ENCODE measurements at places on chromosomes 5 and 9. TPM values are rescaled to one million over a fixed set of nuclear protein-coding genes. Genes with fewer than 3 reads are reported as not detected.

Gene DIRAS2
- total RNA-seq: not detected

Gene GABRA6
- not detected for total RNA-seq

Gene CD274
- 4.6 TPM for total RNA-seq

Gene HDHD3
- 7.4 TPM for total RNA-seq

Gene LRRC19
- total RNA-seq: not detected

DNA sequence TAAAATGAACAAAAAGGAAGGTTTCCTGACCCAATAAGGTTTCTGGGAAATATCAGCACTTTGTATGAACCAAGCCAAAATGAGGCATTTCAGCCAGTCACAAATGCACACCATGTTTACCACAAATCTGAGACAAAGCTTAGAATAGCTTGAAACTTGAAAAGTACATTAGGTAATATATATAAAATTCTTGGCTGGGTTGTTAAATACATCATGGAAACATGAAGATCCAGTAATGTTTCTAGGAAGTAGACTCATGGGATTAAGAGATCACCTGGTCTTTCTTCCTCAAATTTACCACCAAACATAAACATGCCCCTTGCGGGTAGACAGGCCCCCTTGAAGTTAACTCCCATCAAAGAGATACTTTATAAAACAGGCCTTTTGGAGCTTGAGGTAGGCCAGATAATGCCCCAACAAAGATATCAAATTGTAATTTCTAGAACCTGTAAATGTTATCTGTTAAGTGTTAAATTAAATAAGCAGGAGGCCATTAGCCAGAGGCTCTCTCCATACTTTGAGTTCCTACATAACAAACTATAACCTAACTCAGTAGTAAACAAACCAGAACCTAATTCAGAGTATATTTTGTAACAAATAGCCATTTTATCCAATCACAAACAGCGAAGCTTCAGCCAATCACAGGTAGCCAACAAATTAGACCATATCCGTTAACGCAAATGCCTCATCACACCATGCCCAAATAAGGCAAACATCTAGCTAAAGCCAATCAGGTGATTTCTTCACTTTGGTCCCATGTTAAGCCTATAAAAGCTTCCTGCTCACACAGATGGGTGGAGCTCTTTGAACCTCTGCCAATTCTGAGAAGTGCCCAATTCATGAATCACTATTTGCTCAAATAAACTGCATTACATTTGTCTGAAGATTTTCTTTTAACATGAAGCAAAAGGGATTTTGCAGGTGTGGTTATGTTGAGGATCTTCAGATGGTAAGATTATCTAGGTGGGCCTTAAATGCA is 127.9 kb upstream of the TARS1 start:
- DNase-seq: no peak

DNA sequence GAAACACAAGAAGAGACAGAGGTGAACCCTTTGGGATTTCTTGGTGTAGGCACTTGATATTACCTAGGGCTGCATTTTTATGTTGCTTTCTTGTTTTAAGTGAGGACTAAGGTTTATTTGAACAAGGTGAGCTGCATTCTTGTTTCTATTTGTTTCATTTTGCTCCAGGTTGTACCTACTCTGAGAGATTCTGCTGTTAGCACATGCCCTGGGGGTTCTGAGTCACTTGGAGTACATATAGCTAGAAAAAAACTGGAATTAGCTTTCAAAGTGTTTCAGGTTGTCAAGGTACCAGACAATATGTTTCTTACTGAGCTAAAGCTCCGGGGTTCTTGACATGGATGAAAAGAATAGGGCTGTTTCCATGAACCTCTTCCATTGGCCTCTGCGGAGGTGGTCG is 299.4 kb downstream of the ICE1 start:
- no peak for DNase-seq

GRCh38 chr9:126546036-126546435 is 67.7 kb upstream of the LMX1B start:
- DNase-seq: no peak

- DNase-seq: no peak
Observed at GRCh38 chr5:58543723-58544122, 39.2 kb upstream of the RAB3C start.

GRCh38 chr9:85224301-85224700 is 517.5 kb downstream of the AGTPBP1 start:
- DNase-seq: no peak

DNA sequence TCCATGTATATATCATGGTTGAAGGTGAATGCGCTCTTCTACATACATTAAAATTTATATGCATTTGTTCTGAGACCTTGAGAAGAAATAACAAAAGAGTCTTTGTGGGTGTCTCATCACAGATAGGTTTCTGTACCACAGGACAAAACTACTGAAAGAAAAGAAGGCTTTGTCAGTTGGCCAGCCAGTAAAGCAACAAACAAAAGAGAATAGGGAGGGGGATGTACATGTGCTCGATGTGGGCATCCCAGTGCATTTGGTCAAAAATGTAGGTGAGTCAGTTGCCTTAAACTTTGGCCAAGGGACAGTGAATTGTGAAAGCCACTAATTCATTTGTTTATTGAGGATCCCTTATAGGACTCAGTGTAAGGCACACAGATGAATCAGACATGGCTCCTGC is 13.3 kb downstream of the RBM18 start:
- DNase-seq: no peak

DNA sequence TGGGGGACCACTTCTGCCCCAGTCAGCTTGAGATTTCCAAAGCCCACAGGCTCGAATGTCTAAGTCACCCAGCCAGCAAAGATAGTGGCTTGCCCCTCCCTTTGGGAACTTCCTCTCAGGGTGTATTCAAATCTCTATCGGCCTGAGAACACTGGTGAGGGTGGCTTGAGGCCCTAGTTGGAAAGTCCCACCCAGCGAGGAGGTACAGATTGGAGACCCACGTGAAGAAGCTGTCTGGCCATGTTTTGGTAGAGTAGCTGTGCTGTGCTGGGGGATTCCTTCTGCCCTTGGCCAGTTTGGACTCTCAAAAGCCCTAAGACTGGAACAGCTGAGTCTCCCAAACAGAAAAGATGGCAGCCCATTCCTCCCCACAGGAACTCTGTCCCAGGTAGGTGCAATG is 172.7 kb upstream of the RIOK2 start:
- DNase-seq: no peak

DNA sequence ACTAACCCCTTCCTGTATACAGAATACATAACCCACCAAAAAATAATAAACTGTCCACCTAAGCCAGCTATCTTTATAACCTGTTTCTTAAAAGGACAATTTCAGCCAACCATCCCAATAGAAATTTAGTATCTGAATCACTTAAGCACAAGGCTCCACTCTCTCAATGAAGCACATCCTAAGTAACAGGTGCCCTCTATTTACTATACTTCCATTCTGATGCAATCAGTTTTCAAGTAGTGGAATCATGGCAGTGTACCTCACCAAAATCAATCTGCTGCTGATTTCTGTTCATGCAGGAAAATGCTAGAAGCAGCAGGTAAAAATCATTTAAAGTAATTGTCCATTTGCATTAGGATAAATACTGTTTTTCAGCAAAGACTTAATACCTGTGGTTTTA is 4.8 kb downstream of the MTX3 start:
- DNase-seq: no peak

- DNase-seq: no peak
Observed at GRCh38 chr9:72675586-72675985, 154.2 kb downstream of the TMC1 start.

DNA sequence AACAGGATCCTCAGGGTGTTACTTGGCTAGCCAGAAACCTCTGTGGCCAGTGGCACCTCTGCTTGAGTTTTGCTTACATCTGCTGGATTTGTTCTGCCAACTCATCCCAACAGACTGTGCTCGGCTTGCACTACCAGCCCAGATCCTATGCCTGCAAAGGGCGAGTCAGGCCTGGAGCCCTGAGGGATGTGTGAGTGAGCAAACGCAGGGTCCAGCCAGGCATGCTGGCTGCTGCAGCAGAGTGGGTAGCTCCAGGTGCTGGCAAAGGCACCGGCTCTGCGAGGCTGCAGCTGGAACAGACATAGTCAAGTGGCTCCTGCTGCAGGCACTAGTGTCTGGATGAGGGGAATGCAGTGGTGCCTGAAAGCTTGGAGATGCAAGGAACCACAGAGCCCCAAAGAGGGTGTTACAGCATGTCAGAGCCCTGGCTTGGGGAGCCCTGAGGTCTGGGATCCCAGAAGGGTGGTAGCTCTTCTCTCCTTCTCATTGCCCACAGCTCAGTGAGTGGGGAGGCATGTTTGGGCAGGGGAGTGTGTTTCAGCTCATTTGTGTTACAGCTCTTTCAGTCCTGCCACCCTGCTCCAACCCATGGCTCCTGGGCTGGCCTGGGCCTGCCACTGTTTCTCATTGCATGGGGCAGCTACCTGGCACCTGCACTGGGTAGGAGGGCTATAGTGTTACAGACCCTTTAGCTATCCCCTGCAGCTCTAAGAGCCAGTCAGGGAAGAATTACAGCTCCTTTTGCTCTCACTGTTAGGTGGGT is 332.6 kb downstream of the TAF11L14 start:
- DNase-seq: no peak
